Tibial nerve (tissue), 4 donors: ENCODE measurements at places on chromosomes 7 and 10. TPM values are rescaled to one million over a fixed set of nuclear protein-coding genes. Genes with fewer than 3 reads are reported as not detected.

GRCh38 chr7:110685899-110686298 lies 405.0 kb upstream of the LRRN3 start:
- H3K36me3 ChIP-seq = no peaks in the 10 kb centered on the region
- no peaks in the 10 kb centered on the region for H3K27me3 ChIP-seq
- H3K27ac ChIP-seq = no peak overlapping the region
- no peaks in the 10 kb centered on the region for H3K4me1 ChIP-seq
- no peak for DNase-seq
- no peak overlapping the region for H3K4me3 ChIP-seq

GRCh38 chr10:96846395-96846794 lies 14.3 kb downstream of the LCOR start:
- H3K4me3 ChIP-seq = no peak overlapping the region

Gene TMEM229A
- not detected for total RNA-seq

DNA sequence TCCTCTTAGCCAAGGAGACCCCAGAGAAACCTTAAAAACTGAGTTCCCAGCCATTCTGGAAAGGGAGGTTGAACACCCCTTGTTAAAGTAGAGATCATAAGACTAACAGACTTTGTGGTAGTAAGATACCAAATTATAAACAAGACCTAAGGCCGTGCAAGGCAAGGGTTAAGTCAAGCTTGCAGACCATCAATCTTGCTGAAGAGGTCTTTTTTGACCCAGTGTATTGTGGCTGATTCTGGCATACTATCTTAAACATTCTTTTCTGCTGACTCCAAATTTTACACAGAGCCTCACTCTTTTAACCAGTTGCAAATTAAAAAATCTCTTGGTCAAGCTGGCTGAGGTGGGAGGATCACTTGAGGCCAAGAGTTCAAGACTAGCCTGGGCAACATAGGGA lies 1.2 kb upstream of the TBRG4 start:
- peak overlapping the region; percentile 96 for H3K27ac ChIP-seq
- no peaks in the 10 kb centered on the region for H3K36me3 ChIP-seq
- DNase-seq = no peak
- H3K4me3 ChIP-seq = peak overlapping the region; percentile 92
- no peaks in the 10 kb centered on the region for H3K27me3 ChIP-seq
- H3K4me1 ChIP-seq = peaks cover 42% of the 10 kb centered on the region

Gene CNPY4
- 12.8 TPM for total RNA-seq

Gene GFRA1
- total RNA-seq = 64.0 TPM

DNA sequence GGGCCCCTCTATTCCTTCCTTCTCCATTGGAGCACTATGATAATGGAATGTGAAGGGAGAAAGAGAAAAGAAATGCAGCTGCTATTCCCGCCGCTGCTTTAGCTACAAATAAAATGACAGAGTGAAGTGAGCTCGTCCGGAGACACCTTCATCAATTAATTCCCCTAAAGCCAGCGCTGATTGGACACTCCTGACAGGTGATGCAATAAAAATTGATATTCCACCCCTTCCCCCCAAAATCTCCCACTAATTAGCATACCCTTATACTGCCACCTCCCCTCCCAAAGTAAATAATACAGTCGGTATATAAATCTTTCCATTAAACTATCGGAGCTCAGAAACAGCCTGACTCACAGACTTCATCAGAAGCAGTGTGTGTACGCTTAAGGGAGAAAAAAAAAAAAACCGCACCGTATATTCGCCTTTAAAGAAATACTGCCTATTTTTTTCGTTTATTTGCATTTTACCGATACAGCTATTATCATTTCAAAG lies 7.3 kb downstream of the SKIDA1 start:
- H3K4me1 ChIP-seq = peaks cover 62% of the 10 kb centered on the region
- DNase-seq = no peak
- no peaks in the 10 kb centered on the region for H3K27me3 ChIP-seq
- H3K36me3 ChIP-seq = no peaks in the 10 kb centered on the region

DNA sequence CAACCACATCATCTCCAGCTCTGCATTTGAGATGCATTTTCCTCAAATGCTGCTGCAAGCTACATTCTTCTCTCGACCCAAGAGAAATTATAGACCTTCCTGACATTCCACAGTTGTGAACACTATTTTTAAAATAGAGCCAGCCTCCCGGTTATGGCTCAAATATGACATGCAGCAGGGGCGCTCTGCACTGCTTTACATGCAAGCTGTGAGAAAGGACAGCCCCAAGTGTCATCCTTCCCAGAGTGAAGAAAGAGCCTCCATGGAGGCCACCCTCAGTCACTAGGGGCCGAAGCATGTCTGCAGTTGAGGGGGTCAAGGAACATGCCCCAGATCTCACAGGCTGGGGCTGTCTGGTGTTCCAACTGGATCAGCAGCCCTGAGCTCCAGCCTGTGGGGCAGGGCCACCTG lies 63.9 kb upstream of the CHST15 start:
- H3K36me3 ChIP-seq = no peaks in the 10 kb centered on the region
- H3K4me1 ChIP-seq = peaks cover 29% of the 10 kb centered on the region
- peak overlapping the region; percentile 80 for H3K27ac ChIP-seq
- no peaks in the 10 kb centered on the region for H3K27me3 ChIP-seq
- H3K4me3 ChIP-seq = no peak overlapping the region

DNA sequence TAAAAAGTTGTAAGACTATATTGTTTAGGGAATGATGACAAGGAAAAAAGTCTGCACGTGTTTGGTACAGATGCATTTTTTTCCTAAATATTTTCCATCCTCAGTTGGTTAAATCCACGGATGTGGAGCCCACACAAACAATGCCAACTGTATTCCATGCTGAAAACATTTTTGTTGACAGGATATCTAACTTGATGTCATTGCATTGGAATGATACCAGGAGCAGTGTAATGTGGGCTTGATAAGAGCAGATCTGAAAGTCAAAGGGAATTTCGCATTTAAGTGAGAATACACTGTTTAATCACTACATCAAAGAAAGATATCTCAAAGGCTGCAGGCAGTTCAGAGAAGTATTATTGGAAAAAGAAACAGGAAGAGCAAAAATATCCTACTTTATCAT lies 49.5 kb upstream of the TMEM140 start:
- peak overlapping the region; percentile 13 for H3K27ac ChIP-seq
- peaks cover 17% of the 10 kb centered on the region for H3K36me3 ChIP-seq
- H3K27me3 ChIP-seq = no peaks in the 10 kb centered on the region
- H3K4me1 ChIP-seq = no peaks in the 10 kb centered on the region
- DNase-seq = no peak

- DNase-seq = no peak
- no peak overlapping the region for H3K4me3 ChIP-seq
- no peaks in the 10 kb centered on the region for H3K36me3 ChIP-seq
- H3K27ac ChIP-seq = no peak overlapping the region
- peaks cover 24% of the 10 kb centered on the region for H3K4me1 ChIP-seq
Observed at GRCh38 chr7:2099048-2099957, 133.4 kb downstream of the MAD1L1 start.

Gene HHEX
- total RNA-seq = 8.4 TPM

Gene SPDYE8
- not detected for total RNA-seq

DNA sequence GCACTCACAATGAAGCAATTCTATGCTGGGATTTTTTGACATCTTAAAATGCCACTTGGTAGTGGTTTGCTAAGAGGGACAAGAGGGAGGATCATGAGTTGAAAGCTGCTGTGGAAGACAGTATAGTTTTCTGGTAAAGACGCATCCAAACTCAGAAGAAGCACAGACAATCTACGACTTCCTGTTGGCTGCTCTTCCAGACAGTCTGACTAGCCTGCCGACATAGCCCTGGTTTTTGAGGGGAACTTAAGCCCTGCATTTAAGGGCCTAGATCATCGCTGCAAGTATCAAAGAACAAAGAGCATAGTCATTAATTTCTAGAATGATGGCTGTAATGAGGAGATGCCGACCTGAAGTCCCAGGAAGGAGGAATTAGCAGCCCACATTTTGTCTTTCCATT lies 99.9 kb upstream of the IKZF1 start:
- no peaks in the 10 kb centered on the region for H3K27me3 ChIP-seq
- H3K36me3 ChIP-seq = no peaks in the 10 kb centered on the region
- H3K4me1 ChIP-seq = no peaks in the 10 kb centered on the region

GRCh38 chr10:129541748-129542487 lies 74.9 kb downstream of the MGMT start:
- DNase-seq = no peak
- H3K4me3 ChIP-seq = no peak overlapping the region
- no peak overlapping the region for H3K27ac ChIP-seq
- no peaks in the 10 kb centered on the region for H3K36me3 ChIP-seq
- H3K4me1 ChIP-seq = no peaks in the 10 kb centered on the region
- H3K27me3 ChIP-seq = no peaks in the 10 kb centered on the region

- DNase-seq = no peak
- no peaks in the 10 kb centered on the region for H3K36me3 ChIP-seq
- no peak overlapping the region for H3K4me3 ChIP-seq
- peaks cover 44% of the 10 kb centered on the region for H3K4me1 ChIP-seq
Observed at GRCh38 chr10:101227429-101228152, 1.7 kb downstream of the LBX1 start.

DNA sequence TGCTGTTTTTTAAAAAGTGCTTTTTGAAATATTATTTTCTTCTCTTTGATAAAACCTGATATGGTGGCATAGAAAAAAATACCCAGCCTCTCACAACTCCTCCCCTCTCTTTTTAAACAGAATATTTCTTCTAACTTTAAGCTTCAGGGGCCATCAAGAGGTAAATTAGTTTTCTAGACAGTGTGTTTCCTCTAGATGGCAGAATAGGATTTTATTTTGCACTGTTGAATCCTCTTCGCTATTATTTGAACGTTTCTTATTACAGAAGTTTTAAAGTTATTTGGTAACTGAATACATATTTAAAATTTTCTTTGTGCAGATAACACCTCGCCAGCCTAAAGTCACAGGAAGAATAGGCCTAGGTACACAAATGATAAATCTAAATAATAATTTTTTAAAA lies 30.3 kb downstream of the ARL5B start:
- no peaks in the 10 kb centered on the region for H3K36me3 ChIP-seq
- no peaks in the 10 kb centered on the region for H3K4me1 ChIP-seq
- DNase-seq = no peak
- H3K27me3 ChIP-seq = no peaks in the 10 kb centered on the region
- no peak overlapping the region for H3K4me3 ChIP-seq

DNA sequence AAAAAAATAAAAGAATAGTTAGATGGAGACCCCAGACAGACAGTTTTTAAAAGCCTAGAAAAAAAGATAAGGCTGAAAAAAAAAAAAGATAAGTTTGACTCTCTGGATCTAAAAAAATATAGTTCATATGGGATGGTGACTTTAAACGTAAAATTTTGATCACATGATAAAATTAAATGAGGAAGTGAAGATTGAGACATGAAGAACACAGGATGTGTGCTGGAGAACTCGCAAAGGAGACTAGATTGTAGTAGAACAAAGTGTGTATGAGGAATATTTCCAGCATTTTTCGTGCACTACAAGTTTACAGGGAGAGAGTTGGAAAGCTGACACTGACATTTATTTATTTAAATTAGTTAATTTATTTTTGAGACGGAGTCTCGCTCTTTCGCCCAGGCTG lies 286.4 kb downstream of the PRPF18 start:
- H3K4me3 ChIP-seq = no peak overlapping the region
- DNase-seq = no peak

GRCh38 chr10:91799612-91799975 lies 1.4 kb downstream of the TNKS2 start:
- H3K27me3 ChIP-seq = no peaks in the 10 kb centered on the region
- no peaks in the 10 kb centered on the region for H3K4me1 ChIP-seq
- H3K36me3 ChIP-seq = no peaks in the 10 kb centered on the region
- peak overlapping the region; percentile 96 for H3K4me3 ChIP-seq
- DNase-seq = no peak

Gene NUDT13
- 2.1 TPM for total RNA-seq

Gene PRKAR1B
- total RNA-seq = 2.7 TPM

DNA sequence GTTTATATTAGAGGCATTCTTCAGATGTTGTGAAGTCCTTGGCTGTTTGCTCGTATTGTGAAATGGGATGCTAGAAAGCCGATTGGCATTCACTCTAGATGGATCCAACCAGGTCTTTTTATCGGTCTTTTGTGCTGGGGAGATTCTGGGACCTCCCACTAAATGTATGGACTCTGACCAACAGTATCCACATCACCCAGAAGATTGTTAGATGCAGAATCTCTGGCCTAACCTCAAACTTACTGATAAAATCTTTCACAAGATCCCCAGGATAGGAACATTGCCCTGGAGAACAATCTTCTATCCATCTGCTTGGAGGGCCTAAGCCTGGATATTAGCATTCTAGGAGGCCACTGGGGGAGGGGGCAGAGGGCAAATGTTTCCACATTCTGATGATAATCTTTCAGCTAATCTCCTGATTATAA lies 160.9 kb downstream of the PLXDC2 start:
- no peaks in the 10 kb centered on the region for H3K27me3 ChIP-seq
- no peaks in the 10 kb centered on the region for H3K36me3 ChIP-seq
- H3K4me1 ChIP-seq = peaks cover 6% of the 10 kb centered on the region
- no peak overlapping the region for H3K4me3 ChIP-seq
- no peak overlapping the region for H3K27ac ChIP-seq

GRCh38 chr7:12731214-12731656 lies 43.8 kb downstream of the ARL4A start:
- no peak overlapping the region for H3K27ac ChIP-seq
- DNase-seq = no peak
- H3K4me3 ChIP-seq = no peak overlapping the region
- no peaks in the 10 kb centered on the region for H3K27me3 ChIP-seq

DNA sequence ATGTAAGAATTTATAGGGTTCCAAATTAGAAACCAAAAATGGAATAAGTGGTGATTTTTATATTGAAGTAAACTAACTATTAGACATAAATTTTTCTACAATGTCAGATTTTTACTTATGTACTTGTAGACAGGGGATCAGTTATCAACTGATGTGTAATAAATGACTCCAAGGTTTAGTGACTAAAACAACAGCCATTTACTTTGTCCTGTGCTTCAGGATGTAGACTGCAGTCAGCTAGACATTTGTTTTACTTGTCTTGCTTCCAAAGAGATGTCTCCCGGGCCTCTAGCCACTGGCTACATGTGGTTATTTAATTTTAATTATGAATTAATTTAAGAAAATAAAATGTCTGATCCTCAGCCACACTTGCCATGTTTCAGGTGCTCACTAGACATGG lies 249.7 kb upstream of the IGFBP3 start:
- H3K36me3 ChIP-seq = no peaks in the 10 kb centered on the region
- no peak overlapping the region for H3K27ac ChIP-seq
- no peaks in the 10 kb centered on the region for H3K27me3 ChIP-seq
- H3K4me3 ChIP-seq = no peak overlapping the region

Gene ZCCHC24
- total RNA-seq = 165 TPM

GRCh38 chr10:75531571-75532031 lies 100.2 kb downstream of the LRMDA start:
- H3K36me3 ChIP-seq = no peaks in the 10 kb centered on the region
- no peak for DNase-seq
- H3K27ac ChIP-seq = no peak overlapping the region
- H3K27me3 ChIP-seq = no peaks in the 10 kb centered on the region
- no peak overlapping the region for H3K4me3 ChIP-seq

- no peak overlapping the region for H3K4me3 ChIP-seq
- H3K27me3 ChIP-seq = no peaks in the 10 kb centered on the region
- no peaks in the 10 kb centered on the region for H3K36me3 ChIP-seq
- no peak for DNase-seq
- no peaks in the 10 kb centered on the region for H3K4me1 ChIP-seq
Observed at GRCh38 chr10:62466590-62466989, 92.4 kb downstream of the ZNF365 start.

Gene ITGB8
- total RNA-seq = 278 TPM
